ENCODE measurements at places on chromosomes 5 and 9.

DNA sequence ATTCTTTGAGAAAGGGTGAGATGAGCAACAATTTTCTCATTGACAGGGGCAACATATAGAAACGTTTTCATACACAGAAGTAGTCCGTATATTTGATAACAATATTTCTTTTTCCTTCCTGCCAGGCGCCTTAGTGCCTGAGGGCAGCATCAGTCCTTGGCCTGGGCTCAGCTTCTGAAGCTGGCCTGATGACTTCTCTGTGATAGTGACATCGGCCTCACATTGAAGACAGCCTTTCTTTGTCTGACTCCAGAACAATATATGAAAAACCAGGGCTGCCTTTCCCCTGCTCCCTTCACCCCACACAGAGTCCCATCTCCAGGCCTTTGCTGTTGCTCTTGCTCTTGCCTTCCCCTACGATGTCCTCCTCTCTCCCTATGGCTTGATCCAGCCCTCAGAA, 24.1 kb upstream of the TCOF1 start:
- no peak for DNase-seq

GRCh38 chr9:101966691-101967090, 228.2 kb upstream of the GRIN3A start:
- no peak for DNase-seq

DNA sequence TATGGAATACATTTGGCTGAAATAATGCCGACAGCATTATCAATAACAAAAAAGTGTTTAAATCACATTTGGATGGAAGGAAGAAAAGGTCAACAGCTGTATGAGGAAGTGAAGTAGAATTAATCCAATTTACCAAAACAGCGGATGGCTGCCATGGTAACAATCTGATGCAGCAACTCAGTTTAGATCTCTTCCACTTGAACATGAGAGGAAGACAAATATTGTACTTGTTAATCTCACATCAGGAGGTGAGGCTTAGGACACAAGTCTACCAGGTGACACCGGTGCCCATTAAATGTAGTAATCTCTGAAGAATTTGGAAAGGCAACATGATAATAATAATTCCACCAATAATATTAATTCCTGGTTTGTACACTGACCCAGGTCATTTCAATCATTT, 2.4 kb downstream of the RASEF start:
- no peak for DNase-seq

DNA sequence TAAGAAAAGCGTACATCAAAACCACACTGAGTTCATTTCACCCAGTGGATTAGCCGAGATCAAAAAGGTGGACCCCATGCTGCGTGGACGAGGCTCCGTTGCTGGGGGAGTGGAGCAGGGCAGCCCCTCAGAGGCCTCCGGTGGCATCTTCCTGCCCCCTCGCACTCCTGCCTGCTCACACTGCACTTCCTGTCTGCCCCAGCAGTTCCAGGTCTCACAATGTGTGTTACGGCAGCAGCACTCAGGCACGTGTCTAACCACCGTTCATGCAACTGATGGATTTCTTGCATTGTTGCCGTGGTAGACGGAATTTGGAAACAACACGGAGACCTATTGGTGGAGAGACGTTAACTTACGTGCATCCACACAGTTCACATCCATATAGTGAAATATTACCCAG, 196.6 kb upstream of the OTULINL start:
- no peak for DNase-seq

DNA sequence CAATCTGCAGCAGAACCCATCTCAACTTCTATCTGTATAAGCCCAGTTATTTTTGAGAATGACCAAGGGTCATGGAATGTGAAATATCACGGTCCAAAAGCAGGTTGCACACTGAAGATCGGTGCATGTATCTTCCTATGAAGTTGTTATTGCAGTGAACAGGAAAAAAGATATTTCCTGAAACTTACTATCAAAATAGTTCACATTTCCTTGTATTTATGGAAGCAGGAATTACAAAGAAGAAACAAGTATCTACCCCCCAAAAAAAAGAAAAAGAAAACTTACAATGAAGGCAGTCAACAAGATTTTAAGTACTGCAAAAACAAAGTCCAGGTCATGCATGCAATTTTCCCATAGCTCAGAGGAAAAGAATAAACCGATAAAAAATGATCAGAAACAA, 70.0 kb downstream of the MPDZ start:
- no peak for DNase-seq

- no peak for DNase-seq
These were observed 76.2 kb downstream of the STK10 start for GRCh38 chr5:172111852-172112225.

DNA sequence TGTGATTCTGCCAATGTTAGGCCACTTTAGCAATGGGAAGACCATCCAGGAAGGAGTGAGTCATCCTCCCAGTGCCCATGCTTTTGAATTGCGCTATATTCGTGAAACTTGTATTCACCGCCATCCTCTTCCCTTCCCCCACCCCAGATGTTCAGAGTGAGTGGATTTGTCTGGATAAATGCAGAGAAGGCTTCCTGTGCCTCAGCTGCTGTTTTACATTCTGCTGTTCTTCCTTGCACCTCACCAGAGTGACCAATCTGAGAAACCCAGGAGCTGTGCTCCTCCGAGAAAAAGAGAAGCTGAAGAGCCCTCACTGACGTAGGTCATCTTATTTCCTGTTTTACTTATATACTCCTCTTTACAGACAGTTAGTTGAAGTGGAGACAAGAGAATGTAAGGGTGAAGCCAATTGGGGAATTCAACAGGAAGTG, 24.6 kb upstream of the SVEP1 start:
- no peak for DNase-seq

DNA sequence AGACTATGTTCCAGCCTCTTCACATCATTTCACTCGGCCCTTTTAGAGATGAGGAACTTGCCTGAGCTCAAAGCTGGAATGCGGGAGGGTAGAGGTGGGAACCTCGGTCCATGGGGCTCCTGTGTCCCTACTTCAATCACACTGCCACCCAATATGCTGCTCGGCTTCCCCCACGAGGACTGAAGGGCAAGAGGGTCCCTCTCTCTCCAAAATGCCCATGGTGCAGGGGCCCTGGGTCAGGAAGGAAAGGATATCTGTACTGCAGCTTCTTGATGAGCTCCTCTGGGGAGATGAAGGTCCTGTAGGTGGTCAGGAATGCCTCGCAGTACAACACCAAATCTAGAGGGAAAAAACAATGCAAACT, 46.5 kb downstream of the PRRT1B start:
- DNase-seq = no peak
